NCI-H1092 treated with DMSO at 0.1 percent for 48 hours (cell line): ENCODE measurements at places on chromosomes 16 and 17.

GRCh38 chr16:51723036-51723724 is 572.1 kb upstream of the SALL1 start:
- peak; percentile 52 for DNase-seq

- DNase-seq: no peak
Measured at GRCh38 chr16:64122177-64122576, 999.7 kb downstream of the CDH11 start.

DNA sequence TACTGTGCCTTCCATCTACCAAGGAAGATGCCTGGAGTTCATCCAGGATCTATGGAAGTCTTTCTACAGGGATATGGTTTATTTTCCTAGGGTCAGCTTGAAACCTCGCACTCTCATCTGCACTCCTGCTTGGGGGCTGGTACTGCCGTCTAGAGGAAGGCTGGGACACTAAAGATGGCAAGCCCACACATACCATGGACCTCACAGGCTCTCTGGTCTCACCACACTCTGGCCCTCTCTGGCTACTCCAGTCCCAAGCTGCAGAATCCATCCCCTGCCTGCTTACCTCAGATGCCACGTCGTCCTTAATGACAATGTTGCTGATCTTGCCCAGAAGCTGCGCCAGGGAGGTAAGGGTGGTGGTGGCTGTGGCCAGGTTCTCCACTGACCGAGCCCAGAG is 2.1 kb upstream of the UNC119 start:
- DNase-seq: no peak

- no peak for DNase-seq
Measured at GRCh38 chr17:29686993-29687590, 64.4 kb upstream of the CORO6 start.

DNA sequence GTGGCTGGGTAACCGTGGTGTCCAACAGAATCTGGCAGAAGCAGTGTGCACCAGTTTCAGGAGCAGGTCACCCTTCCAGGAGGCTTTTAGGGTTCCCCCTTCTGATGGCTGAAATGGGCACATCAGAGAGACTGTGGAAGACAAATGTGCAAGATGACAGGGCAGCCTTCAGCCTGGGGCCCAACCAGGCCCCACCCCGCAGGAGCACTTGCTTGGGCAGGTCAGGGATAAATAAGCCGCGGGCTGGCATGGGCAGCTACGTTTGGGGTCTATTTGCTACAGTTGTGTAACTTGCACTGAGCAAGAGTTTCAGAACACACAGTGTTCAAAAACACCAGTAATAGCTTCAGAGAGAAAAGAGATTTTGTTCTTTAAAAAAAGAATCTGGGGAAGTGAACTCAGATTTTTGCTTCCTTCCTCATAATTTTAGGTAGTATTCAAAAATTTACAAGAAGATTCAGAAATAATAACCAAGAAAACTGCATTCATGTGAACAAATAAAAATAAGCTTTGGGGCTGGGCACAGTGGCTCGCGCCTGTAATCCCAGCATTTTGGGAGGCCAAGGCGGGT is 44.9 kb upstream of the BAHCC1 start:
- DNase-seq: no peak
